ENCODE measurements at places on chromosomes 1 and 21. TPM values are rescaled to one million over a fixed set of nuclear protein-coding genes. Genes with fewer than 3 reads are reported as not detected.

Gene LCE2A
- not detected for total RNA-seq

- H3K27me3 ChIP-seq = no peaks in the 10 kb centered on the region
- no peak for DNase-seq
- peaks cover 21% of the 10 kb centered on the region for H3K4me1 ChIP-seq
These were observed 46.3 kb upstream of the PRDX6 start for GRCh38 chr1:173430677-173431303.

DNA sequence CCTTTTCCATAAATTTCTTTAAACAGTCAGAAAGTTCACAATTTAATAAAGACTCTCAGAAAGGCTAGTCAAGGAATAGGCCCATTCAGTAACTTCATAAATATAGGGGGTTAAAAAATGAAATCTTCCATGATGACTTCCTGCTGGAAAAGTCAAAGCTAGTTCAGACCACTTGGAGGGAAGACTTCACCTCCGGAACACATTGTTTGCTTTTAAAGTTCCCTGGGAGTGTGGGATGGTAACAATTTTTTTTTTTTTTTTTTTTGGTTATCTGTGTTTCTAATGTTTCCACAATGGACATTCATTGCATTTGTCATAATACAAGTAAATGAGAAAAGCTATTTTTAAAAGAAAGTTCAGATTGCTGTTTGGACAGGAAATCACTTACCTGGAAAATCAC is 18.4 kb upstream of the LAMC2 start:
- H3K4me3 ChIP-seq = no peak overlapping the region
- no peak overlapping the region for H3K27ac ChIP-seq
- H3K4me1 ChIP-seq = no peaks in the 10 kb centered on the region
- no peak for DNase-seq
- H3K27me3 ChIP-seq = no peaks in the 10 kb centered on the region

GRCh38 chr1:201028461-201028889 is 5.0 kb upstream of the KIF21B start:
- H3K36me3 ChIP-seq = no peaks in the 10 kb centered on the region
- DNase-seq = no peak
- peak overlapping the region; percentile 80 for H3K27ac ChIP-seq
- H3K27me3 ChIP-seq = no peaks in the 10 kb centered on the region
- peaks cover 42% of the 10 kb centered on the region for H3K4me1 ChIP-seq

DNA sequence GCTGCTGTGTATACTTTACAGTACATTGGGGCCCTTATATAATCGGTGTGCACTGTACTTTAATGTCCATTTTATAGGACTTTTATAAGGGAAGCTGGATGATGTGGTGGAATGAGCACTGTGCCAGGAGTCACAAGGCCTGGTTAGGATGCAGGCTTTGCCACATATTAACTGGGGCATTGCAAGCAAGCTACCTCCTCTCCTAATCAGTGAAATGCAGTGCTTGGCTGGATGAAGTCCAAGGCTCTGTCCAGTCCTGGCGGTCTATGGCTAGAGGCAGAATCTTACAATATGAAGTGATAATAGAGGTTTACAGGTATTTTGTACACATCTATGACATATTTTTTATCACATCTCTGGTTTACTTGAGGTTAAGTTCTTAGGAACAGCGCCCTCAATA is 1.7 kb upstream of the PKP1 start:
- H3K36me3 ChIP-seq = no peaks in the 10 kb centered on the region
- DNase-seq = no peak
- no peak overlapping the region for H3K27ac ChIP-seq
- H3K4me3 ChIP-seq = no peak overlapping the region
- H3K27me3 ChIP-seq = peaks cover 27% of the 10 kb centered on the region

- no peak for DNase-seq
- H3K4me3 ChIP-seq = no peak overlapping the region
- H3K27me3 ChIP-seq = no peaks in the 10 kb centered on the region
These were observed 48.1 kb upstream of the GOLT1A start for GRCh38 chr1:204261746-204262505.

DNA sequence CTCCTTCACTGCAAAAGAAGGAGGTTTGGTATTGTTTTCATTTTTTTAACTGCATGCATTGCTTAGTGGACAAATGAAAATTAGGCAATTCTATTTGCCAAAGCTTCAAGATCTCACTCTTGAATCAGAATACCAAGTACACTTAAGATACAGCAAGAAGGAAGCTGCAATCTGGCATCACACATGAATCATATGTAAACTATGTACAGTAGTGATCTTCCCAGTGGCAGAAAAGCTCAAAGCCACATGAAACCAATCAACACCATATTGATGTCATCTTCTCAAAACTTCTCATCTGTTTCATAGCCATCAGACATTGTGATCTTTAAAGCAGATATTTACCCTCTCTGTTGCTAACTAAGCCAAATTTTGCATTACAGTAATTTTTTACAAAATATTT is 550.1 kb downstream of the LTN1 start:
- H3K27me3 ChIP-seq = no peaks in the 10 kb centered on the region
- no peak overlapping the region for H3K4me3 ChIP-seq
- DNase-seq = no peak

DNA sequence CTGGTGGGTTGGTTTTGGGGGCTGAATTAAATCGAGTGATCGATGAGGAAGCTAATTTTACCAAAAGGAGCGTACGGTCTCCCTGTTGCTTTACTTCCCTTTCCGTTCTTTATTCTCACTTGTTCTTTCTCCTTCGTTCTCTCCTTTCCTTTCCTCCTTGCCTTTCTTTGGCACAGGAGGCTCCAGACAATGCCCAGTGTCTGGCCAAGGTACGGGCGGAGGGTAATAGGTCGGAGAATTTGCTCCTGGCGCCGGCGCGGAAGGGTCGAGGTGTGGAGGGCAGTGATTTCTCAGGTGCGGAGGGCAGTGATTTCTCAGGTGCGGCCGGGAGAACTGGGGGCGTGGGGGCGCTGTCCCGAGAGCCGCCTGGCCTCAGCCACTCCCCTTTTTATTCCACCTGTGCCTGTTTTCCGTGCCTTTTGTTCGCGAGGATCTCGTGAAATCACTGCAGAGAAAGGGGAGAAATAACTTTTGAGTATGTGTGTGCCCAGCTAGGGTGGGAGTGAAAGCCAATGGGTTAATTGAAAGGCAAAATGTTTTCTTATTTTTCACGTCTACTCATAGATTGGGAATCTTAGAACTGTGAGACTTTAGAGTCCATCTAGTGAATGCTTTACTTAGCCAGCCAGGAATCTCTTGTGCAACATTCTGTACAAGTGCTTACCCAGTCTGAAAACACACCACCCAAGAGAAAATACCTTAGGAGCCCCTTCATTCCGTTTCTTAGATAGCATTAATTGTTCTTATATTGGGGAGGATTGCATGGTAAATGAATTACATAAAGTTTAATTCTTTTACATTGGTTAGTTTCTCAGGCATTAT is 1.3 kb downstream of the FNBP1L start:
- no peaks in the 10 kb centered on the region for H3K36me3 ChIP-seq
- H3K27ac ChIP-seq = peak overlapping the region; percentile 92
- H3K4me3 ChIP-seq = peak overlapping the region; percentile 78
- H3K4me1 ChIP-seq = no peaks in the 10 kb centered on the region
- DNase-seq = peak; percentile 77

All from upper lobe of right lung (tissue), 1 donor.